Activated CD4-positive, alpha-beta T cell treated with anti-CD3 and anti-CD28 coated beads, Interleukin-2, amount 10 ng/mL, durations not matched to agents 7 days and 5 days (primary cell): ENCODE measurements at places on chromosomes 6 and 20. TPM values are rescaled to one million over a fixed set of nuclear protein-coding genes. Genes with fewer than 3 reads are reported as not detected.

DNA sequence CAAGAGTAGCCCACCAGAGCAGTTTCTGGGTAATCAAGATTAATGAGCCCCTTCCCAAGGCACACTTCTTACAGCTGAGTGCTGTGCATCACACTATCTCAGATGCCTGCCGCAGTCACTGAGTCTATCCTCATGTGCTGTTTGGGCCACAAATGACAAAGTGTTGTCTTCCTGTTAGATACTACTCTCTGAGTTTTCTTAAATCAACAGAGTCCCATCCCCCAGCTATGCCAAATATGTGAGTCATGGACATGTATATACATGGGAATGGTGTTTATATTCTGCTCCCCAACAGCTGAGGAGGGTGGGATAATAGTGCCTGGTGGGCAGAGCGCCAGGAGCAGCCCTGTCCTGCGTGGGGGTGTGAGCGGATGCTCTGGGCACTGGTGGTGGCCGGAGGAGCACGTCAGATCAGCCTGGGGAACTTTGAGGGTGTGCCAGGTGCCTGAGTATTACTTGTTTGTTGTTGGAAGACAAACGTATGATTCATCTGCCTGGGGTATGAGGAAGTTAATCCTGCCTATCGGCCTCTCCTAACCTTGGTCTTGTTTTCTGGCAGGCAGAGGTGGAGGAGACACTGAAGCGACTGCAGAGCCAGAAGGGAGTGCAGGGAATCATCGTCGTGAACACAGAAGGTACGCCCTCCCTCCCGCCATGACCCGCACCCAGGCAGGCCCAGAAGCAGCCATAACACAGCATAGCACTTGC is 9.6 kb downstream of the DYNLRB1 start:
- DNase-seq = no peak

TRIM40 gene
- total RNA-seq = not detected

GRCh38 chr6:378090-378957 is 13.2 kb upstream of the IRF4 start:
- DNase-seq = no peak

FOXA2 gene
- total RNA-seq = not detected

DNA sequence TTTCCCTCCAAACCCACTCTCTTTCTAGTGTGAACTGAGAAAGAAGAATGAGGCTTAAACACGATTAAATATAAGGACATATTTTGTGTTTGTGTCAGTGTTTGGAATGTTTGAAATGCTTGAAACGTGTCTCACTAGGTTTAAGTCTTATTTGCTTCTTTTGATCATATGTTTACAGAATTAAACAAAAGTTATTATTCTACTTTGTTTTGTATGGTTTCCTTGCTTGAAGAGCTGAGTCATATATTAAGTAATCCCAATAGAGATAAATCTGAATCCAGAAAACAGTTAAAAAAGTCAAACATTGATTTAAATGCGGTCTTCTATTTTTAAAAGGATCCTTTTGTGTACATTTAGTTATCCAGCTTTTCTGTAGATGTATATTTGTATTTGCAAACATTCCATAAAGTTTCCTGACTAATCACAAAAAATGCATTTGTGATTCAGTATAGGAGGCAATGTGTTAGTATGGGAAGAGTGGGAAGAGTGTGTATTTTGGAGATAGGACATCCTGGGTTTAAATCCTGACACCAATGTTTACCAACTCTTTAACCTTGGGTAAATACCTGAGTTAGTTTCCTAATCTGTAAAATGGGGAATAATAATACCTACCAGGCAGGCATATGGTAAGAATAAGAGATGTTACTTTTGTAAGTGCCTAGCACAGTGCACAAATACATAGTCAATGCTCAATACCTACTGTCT is 72.9 kb downstream of the TSBP1 start:
- no peak for DNase-seq

- no peak for DNase-seq
These were observed 262.1 kb downstream of the DLL1 start for GRCh38 chr6:170028629-170029345.

DNA sequence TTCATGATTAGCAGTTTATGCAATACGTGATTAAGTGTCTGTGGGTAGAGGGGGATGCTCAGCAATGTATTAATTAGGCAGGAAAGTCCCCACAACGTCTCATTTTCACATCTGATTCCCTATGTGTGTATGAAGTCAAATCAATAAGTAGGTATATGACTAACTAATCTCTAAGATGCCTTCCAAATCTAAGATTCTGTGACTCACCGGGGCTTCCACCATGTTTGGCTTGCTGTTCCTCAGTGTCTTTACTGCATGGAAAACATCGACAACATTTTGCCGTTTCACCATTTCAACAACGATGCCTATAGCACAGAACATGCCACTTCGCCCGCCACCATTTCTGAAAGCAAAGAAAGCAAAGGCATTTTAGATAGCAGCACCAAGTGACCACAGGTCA is 72.0 kb upstream of the THEMIS start:
- DNase-seq = peak; percentile 10

OR2H1 gene
- not detected for total RNA-seq

DIDO1 gene
- 79.4 TPM for total RNA-seq

- no peak for DNase-seq
These were observed 36.5 kb downstream of the ENPP1 start for GRCh38 chr6:131844243-131844841.

OVOL2 gene
- total RNA-seq = not detected

GRCh38 chr6:82361631-82362030 is 2.0 kb upstream of the TPBG start:
- DNase-seq = no peak

PGC gene
- not detected for total RNA-seq

- no peak for DNase-seq
These were observed 324.2 kb upstream of the CITED2 start for GRCh38 chr6:139698526-139699176.

GRCh38 chr6:26109772-26110171 is 22.5 kb downstream of the HFE start:
- DNase-seq = no peak

DNA sequence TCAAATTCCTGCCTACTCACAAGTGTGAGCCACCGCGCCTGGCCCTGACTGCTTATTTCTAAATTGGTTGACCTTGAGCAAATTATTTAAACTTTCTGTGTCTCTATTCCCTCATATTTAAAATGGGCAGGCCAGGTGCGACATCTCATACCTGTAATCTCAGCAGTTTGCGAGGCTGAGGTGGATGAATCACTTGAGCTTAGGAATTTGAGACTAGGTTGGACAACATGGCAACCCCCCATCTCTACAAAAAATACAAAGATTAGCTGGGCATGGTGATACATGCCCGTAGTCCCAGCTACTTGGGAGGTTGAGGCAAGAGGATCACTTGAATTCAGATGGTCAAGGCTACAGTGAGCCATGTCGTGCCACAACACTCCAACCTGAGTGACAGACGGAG is 26.5 kb downstream of the DCBLD1 start:
- DNase-seq = no peak

MACROD2 gene
- not detected for total RNA-seq

DNA sequence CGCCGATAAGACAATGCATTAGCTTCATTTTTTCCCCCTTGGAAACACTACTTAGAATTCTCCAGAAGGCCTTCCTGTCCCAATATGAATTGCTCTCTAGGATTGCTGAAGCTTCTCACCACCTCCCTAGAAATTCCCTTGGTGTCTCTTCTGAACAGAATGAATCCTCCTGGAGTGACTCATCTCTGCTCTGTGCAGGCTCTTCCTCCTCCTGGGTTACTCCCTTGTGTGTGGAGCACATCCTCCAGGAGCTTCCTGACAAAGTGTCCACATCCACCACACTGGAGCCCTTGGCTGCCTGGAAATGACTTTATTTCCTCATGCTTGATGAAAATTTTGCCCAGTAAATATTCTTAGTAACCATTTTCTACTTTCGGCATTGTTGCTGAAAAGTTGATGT is 54.4 kb downstream of the DTNBP1 start:
- DNase-seq = no peak

NNAT gene
- 0.17 TPM for total RNA-seq

DNA sequence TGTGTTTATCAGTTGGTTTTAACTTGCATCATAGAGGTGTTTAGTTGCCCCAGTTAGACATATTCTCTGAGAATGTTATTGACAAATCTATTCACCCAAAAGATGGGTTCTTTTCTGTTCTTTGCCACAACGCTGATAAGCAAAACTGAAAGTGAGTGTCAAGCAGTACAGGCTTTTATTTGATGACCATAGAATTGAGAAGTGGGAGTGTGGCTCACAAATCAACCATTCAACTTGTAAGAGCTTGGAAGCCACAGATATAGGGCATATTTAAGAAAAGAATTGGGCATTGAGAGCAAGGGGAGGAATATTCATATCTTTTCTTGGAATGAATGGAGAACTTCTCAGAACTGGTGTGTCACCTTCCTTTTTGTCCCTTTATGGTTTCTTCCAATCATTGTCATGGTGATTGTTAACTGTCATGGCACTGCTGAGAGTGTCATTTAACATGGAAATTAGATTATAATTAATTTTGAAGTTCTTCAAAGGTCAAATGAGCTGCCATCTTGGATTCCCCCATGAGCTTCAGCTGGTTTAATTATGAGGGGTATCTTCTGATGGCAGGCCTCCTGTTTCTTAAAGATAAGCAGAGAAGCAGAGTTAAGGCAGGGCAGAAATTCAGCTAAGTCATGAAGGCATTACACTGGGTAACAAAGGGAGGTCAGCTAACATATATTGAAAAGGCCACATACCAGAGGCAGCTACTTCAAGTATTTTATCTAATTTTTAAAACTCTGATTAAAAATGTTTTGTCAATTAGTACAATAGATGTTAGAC is 254.0 kb upstream of the HTR1E start:
- DNase-seq = no peak

DNA sequence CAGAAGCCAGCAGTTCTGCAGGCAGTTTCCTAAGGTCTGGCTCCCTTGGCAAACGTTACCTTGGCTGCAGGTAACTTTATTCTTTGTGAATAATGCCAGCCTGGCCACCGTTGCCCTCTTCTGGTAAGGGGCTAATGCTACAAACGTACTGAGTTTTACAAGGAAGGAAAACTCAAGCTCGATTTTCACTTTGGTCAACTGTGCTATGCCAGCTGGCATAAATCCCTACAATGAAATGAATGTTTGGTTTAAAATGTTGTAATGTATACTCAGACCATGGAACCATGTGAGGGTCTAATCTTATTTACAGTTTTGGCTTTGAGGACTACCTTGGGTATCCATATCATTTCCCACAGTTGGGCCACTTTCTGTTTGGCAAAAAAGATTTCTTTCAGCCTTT is 101.4 kb downstream of the SLX4IP start:
- peak; percentile 57 for DNase-seq

TSBP1 gene
- total RNA-seq = not detected

- DNase-seq = peak; percentile 80
These were observed 23.8 kb upstream of the BNIP5 start for GRCh38 chr6:36360241-36361054.

GRCh38 chr6:121453191-121453590 is 17.7 kb downstream of the GJA1 start:
- DNase-seq = no peak

SLC22A3 gene
- not detected for total RNA-seq
